ENCODE measurements at places on chromosomes 12 and 14.

GRCh38 chr14:24255438-24255837 is 7.5 kb downstream of the TGM1 start:
- DNase-seq = no peak

GRCh38 chr12:123131879-123132402 is 18.9 kb downstream of the PITPNM2 start:
- no peak for DNase-seq

GRCh38 chr14:71651228-71651627 is 281.0 kb upstream of the RGS6 start:
- no peak for DNase-seq

- DNase-seq = no peak
Observed at GRCh38 chr14:76499399-76499798, 123.5 kb downstream of the ESRRB start.

- no peak for DNase-seq
Observed at GRCh38 chr14:25868521-25869314, 729.1 kb downstream of the NOVA1 start.

- DNase-seq = no peak
Observed at GRCh38 chr12:64273527-64274403, 51.7 kb upstream of the KICS2 start.

- no peak for DNase-seq
Observed at GRCh38 chr14:23512156-23512555, 39.4 kb downstream of the ZFHX2 start.

- no peak for DNase-seq
Observed at GRCh38 chr12:108495823-108496579, 19.1 kb upstream of the FICD start.

- DNase-seq = no peak
Observed at GRCh38 chr12:81949841-81950308, 190.7 kb upstream of the PPFIA2 start.

DNA sequence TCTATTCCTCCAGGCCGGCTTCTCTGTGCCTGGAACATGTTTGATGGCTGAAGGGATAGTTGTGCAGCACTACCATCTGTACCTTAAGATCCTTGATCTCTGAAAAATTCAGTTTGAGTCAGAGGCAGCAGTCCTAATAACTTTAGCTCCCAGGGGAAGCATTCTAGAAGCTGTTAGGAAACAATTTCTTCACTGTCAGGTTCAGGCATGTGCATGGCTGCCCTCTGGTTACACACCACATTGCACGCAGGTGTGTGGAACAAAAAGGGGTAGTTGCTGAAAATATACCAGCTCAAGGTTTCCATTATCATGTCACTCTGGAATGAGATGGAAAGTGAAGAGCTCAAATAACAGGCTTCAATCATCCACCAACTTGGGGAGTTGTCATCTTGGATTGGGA is 80.1 kb downstream of the CHST11 start:
- DNase-seq = no peak

DNA sequence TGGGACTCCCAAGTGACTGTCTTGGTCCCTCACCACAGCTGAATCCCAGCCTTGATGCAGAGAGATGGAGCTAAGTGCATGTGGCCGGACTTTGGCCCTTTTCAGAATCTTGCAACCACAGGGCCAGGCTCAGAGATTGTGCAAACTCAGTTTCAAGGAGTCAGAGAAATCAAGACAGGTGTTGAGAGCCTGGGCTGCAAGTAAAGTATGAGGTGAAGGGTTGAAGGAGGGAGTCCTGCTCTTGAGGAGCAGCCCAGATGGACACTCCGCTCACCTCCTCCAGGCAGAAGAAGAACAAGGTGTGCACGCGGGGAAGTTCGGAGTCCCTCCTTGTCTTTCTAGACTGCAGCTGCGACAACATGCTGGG is 6.3 kb upstream of the BMP4 start:
- DNase-seq = no peak

GRCh38 chr12:46266869-46267574 is 1.8 kb downstream of the SLC38A1 start:
- DNase-seq = peak; percentile 30

All from stimulated activated CD4-positive, alpha-beta T cell treated with anti-CD3 and anti-CD28 coated beads, TNF-alpha, amount 100 ng/mL, for 1 hour (primary cell).